ENCODE measurements at places on chromosomes 5 and 9.

GRCh38 chr9:127975376-127976315 lies 5.1 kb downstream of the EEIG1 start:
- DNase-seq: no peak

DNA sequence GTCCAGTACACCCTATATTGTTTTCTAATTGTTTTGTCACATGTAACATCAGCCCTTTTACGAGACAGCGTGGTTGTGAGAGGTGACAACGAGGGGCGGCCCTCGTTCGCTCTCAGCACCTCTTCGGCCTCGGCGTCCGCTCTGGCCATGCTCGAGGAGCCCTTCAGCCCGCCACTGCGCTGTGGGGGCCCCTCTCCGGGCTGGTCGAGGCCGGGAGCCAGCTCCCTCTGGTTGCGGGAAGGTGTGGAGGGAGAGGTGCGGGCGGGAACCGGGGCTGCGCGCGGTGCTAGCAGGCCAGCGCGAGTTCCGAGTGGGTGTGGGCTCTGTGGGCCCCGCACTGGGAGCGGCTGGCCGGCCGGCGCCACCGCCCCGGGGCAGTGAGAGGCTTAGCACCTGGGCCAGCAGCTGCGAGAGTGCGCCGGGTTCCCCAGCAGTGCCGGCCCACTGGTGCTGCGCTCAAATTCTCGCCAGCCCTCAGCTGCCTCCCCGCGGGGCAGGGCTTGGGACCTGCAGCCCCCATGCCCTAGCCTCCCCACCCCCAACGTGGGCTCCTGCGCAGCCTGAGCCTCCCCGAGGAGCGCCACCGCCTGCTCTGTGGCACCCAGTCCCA lies 145.0 kb downstream of the PSAT1 start:
- DNase-seq: no peak

DNA sequence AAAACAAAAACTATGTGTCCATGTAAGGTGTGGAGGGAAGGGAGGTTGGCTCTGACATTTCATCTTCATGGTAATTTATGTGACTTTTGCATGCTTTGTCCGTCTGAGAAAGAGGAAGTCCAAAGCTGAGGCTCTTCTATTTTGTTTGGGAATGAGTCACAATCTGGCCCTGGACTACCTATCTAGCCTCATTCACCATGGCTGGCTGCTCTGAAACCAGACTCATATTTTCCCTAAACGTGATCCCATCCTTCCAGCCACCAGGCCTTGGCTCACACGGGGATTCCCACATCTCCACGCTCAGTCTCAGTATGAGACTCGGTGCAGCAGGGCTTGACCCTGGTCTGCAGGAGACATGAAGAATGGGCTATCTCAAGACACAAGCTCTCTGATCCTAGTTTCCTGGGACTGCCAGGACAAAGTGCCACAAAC lies 672.8 kb downstream of the ACTL7B start:
- no peak for DNase-seq

DNA sequence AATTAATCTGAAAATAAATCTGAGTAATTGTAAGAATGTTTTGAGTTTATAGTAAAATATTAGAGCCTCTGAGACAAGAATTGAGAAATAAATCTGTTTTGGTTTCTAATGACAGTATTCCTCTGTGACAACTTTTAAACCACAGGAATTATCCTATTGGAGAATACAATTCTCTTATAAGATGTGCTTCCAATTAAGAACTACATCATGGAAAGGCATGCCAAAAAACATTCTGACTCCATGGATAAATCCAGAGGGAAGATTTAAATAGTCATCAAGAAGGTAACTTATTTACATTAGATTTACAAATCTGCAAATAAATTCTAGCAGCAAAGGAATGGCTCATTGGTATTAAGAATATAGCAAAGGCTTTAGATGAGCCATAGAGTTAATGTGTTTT lies 178.3 kb upstream of the ACOT12 start:
- no peak for DNase-seq

All from A549 (cell line).